ENCODE measurements at places on chromosomes 13 and 19.
A peak's percentile ranks its signal among the peaks of the same experiment; 100 is the strongest.

- DNase-seq, result peak; percentile 2
Measured at GRCh38 chr13:101751488-101751887, 299.0 kb downstream of the ITGBL1 start.

DNA sequence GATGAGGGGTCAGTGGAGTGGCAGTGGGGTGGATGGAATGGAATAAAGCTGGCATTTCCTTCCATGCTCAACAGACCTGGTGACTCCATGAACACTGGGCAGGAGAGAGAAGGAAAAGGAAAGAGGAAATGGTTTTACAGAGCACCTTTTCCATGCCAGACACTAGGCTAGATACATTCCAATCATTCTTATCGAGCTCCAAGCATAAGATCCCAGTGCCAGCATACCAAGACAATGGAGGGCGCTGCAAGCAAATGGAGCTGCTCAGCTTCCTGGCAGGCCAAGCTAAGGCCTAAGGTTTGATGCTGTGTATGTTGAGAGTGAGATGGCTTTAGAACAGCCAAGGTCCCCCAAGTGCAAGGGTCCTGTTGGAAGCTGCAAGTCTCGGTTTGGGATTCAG, 113.2 kb downstream of the HSPH1 start:
- DNase-seq, result no peak

- no peak for DNase-seq
Measured at GRCh38 chr13:27379694-27380641, 44.5 kb upstream of the GTF3A start.

DNA sequence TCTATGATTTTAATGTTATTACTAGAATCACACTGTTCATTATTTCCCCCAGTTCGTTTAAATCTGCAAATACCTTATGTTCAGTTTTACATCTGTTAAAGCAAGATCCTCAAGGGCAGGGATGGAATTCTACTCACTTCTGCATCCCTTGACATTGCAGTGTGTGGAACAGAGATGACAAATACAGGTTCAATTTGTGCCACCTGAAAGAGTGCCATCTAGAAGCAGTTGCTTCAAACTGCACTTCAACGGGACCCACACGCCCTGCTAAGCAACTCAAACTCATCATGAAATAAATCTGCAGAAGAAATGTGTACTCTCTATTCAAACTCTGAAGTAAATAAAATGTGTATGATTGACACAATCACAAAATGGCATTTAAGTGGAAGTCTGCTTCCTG, 44.5 kb downstream of the RUBCNL start:
- no peak for DNase-seq

DNA sequence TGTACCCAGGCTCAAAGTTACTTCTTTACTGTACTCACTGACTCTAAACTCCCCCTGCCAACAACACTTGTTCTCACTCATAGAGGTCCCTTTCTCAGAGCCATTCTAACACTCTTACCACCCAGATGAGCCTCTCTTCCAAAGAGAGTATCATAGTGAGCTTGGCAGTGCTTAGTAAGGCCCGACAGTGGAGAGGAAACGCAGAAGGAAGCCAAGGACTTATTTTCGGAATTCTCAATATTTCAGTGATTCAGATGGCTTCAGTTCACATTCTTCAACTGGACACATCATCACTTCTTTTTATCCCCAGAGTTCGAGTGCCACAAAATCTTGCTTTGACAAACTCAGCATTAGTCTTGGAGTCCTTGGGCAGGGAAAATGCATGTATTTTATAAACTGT, 285.9 kb downstream of the DNAJC15 start:
- DNase-seq, result no peak

- no peak for DNase-seq
Measured at GRCh38 chr19:46451352-46451751, 20.0 kb downstream of the PNMA8A start.

DNA sequence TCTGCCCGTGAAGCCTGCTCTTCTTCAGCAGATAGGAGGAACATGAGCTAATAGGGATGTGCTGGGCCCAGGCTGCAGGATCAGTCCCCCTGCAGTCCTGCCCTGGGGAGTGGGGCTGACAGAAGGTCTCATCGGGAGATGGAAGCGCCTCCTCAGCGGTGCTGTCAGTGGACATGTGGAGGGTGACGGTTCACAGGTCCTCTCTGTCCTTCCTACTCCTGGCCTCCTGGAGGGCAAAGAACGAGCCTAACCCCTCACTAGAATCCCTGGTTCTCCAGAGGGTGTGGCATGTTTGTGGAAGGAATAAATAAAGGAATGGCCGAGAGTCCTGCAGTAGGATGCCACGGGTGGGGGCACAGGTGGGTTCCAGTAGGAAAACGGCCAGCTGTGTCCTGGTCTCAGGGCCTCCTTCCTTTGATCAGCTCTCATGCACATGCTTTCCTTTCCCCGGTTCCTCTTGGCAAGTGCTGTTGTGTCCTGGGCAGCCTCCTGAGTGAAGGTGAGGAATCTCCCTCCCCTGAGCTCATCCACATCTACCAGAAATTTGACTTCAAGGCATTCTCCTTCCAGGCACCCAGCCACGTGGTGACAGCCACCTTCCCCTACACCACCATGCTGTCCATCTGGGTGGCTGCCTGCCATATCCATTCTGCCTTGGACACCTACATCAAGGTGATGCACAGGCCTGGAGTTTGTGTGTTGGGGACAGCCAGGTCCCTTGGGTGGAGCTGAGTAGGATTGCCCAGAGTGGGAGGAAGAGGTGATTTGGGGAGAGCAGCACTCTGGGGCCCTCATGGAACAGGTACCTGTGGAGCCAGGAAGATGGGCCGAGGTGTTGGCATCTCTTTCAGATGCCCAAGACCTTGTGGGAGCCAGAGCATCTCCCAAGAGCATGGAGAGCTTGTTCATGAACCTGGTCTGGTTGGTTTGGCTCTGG, 28.6 kb upstream of the ZNF492 start:
- DNase-seq, result no peak

GRCh38 chr13:48579165-48579918, 46.5 kb upstream of the RCBTB2 start:
- no peak for DNase-seq

All from AG09309 (cell line).